AG09309 (cell line): ENCODE measurements at places on chromosomes 5 and 9.

GRCh38 chr9:137479892-137480685 lies 21.0 kb upstream of the NSMF start:
- DNase-seq, result no peak

- DNase-seq, result no peak
Observed at GRCh38 chr5:174235221-174236011, 189.9 kb downstream of the NSG2 start.

- no peak for DNase-seq
Observed at GRCh38 chr9:98168941-98169488, 23.4 kb downstream of the CORO2A start.

GRCh38 chr5:53965459-53965858 lies 344.9 kb downstream of the ARL15 start:
- DNase-seq, result peak; percentile 32

DNA sequence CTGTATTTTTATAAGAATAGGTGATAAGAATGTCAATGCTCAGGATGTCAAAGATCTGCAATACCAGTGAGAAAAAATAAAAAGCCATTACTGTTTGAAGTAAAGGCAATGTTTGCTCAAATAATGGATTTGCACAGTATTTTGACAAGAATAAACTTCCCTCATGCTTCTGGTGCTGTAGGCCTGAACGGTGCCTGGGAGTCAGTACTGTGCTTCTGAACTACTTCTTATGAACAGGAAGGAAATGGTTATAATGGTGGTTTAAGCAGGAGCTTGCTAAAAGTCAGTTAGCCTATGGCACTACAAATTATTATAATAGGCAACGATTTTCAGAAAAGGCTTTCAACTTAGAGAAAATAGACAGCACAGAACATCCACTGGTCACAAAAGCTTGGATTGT lies 548.3 kb upstream of the CDH18 start:
- no peak for DNase-seq

- no peak for DNase-seq
Observed at GRCh38 chr5:15002791-15003190, 131.2 kb upstream of the ANKH start.

GRCh38 chr5:55173687-55174230 lies 782 bp upstream of the CDC20B start:
- DNase-seq, result no peak

- no peak for DNase-seq
Observed at GRCh38 chr5:154367101-154367500, 78.7 kb upstream of the SAP30L start.

GRCh38 chr5:132839426-132840301 lies 9.2 kb upstream of the SHROOM1 start:
- peak; percentile 50 for DNase-seq

GRCh38 chr5:38339446-38339845 lies 81.1 kb downstream of the EGFLAM start:
- DNase-seq, result no peak

- no peak for DNase-seq
Observed at GRCh38 chr9:18688581-18689565, 214.9 kb downstream of the ADAMTSL1 start.

DNA sequence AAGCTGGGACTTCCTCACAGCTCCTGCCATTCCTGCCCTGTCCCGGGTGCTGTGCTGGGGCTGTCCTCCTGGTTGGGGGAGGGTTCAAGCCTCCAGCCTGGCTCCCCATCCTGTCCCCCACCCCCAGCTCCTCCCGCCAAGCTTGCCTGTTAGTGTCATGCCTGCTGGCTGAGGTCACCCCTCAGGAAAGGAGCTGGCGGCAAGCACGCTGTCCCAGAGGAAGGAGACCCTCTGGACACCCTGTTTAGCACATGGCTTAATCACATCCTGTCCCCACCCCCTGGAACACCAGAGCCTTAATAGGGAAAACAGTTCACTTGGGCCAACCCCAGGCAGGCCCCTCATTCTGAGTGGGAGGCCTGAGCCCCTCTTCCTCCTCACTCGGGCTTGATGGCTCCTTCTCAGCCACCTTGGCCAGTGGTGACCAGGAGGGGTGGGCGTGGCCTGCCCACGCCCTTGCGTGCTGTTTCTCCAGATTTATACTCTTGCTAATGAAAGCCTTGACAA lies 9.2 kb upstream of the PHYHD1 start:
- no peak for DNase-seq

- DNase-seq, result no peak
Observed at GRCh38 chr9:81879501-81879916, 48.7 kb upstream of the SPATA31D4 start.

- DNase-seq, result no peak
Observed at GRCh38 chr9:100586093-100586492, 8.2 kb downstream of the CAVIN4 start.

GRCh38 chr5:59521476-59521875 lies 372.1 kb downstream of the PDE4D start:
- DNase-seq, result no peak

DNA sequence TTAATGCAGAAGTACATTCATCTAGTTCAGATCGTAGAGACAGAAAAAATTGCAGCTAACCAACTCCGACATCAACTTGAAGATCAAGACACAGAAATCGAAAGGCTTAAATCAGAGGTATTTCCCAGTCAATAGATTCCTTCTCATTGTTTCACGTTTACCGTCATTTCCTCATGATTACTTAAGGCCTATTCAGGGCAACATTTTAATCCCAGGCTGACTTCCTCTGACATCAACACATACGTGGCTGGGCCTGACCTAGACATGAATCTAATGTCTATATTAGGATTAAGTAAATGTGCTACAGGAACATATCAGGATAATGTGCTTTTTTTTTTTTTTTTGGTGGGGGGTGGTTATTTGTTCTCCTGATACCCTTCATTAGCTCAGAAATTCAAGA lies 107.9 kb downstream of the RASGRF2 start:
- DNase-seq, result no peak

- DNase-seq, result no peak
Observed at GRCh38 chr5:580436-580835, 31.7 kb upstream of the CEP72 start.

GRCh38 chr5:36052538-36052937 lies 14.1 kb downstream of the UGT3A2 start:
- no peak for DNase-seq

GRCh38 chr9:28396058-28396457 lies 822.8 kb upstream of the C9orf72 start:
- DNase-seq, result no peak

DNA sequence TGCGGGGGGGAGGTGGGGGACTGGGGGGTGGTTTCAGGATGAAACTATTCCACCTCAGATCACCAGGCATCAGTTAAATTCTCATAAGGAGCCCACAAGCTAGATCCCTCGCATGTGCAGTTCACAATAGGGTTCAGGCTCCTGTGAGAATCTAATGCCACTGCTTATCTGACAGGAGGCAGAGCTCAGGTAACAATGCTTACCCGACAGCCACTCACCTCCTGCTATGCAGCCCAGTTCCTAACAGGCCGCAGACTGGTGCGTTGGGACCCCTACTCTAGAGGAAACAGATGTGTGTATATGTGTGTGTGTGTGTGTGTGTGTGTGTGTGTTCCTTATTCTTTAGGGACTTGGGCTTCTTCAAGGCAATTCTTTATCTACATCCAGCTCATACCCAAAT lies 352.3 kb upstream of the CCNH start:
- DNase-seq, result no peak

- no peak for DNase-seq
Observed at GRCh38 chr5:118647587-118647986, 340.8 kb downstream of the DTWD2 start.

- no peak for DNase-seq
Observed at GRCh38 chr9:113705306-113705927, 170.7 kb upstream of the ZNF618 start.

DNA sequence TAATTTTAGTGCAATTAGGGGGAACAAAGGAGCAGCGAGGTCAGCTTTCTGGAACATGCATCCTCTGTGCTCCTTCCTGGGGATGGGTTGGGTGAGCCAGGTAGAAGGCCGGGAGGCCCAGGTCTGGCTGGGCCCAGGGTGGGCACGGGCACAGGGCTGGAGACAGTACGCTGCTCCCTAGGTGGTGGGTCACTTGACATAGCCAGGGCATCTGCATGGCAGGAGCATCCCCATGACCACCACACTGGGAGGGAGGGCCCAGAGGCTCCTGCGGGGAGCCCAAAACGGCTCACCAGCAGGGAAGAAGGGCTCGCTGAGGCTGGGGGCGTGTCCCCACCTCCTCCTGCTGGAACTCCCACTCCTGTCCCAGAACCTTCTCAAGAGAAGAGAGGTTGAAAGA lies 216.8 kb downstream of the NXNL2 start:
- no peak for DNase-seq

DNA sequence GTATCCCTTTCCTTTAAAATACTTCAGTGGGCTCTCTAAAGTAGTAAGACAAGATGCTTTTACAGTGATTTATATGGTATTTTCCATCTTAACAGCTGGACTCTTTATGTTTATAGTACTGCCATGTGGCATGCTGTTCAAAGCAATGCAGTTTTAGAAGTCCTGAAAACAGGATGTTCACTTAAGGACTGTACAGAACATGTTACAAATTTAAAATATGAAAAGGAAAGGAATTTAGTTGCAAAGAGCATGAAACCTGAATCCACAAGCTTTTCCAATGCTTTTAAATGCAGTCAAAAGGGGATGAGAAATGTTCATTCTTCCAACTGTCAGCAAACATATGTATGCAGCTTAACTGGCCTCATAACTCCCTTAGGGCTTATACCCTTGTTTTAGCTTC lies 580.2 kb downstream of the EFNA5 start:
- DNase-seq, result no peak

- DNase-seq, result no peak
Observed at GRCh38 chr5:143657647-143658285, 154.2 kb upstream of the HMHB1 start.

DNA sequence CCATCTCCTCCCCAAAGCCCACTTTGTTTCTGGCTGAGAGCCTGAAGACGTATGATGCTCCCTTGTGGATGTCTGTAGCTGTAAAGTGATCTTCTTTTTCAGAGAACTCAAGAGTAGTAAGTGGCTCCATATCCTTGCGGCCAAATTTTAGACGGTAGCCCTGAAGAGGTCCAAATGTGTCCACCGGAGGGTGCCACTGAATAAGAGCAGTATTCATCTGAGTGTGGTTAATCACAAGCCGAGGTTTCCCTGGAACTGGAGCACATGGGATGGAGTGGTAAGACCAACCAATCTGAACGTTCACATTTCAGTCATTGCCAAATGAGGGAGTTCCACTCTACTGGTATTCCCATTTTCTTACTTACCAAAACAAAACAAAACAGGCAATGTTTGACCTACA lies 686.5 kb upstream of the DMAC1 start:
- peak; percentile 3 for DNase-seq

GRCh38 chr5:149379177-149379761 lies at the start of gene IL17B:
IL17B (minus strand) TSS chr5:149379292; CDS start chr5:149379225, 67 bp downstream.
- DNase-seq, result no peak

DNA sequence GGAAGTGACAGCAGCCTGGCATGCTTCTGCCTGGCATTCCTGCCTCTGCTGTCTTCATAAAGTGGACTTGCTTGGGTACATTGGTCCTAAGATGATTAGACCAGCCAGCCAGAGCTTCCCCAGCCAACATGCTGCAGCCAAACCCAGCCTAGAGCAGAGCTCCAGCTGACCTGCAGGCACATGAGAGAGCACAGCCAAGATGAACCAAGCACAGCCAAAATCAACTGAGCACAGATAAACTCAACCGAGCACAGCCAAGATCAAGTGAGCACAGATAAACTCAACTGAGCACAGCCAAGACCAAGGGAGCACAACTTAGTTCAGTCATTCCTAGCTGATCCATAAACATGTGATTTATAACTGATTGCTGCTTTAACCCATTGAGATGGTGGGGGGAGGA lies 266.5 kb downstream of the MSX2 start:
- DNase-seq, result no peak

DNA sequence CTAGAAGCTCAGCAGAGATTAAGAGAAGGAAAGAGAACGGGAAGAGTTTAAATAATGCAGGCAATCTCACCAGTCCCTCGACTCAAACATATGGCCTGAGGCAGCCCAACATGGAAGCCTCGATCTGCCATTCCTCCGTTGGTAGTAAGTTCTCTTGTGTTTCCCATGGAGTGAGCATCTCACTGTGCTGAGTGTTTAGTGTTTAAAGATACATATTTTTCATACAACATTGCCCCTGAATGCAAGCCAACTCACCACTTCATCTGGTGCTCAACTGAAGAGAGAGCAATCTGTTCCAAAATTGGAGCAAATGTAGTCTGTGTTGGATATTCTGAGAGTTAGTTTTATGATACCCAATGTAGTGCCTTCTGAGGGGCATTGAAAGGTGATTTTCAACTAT lies 171.5 kb upstream of the ATP10B start:
- DNase-seq, result no peak

DNA sequence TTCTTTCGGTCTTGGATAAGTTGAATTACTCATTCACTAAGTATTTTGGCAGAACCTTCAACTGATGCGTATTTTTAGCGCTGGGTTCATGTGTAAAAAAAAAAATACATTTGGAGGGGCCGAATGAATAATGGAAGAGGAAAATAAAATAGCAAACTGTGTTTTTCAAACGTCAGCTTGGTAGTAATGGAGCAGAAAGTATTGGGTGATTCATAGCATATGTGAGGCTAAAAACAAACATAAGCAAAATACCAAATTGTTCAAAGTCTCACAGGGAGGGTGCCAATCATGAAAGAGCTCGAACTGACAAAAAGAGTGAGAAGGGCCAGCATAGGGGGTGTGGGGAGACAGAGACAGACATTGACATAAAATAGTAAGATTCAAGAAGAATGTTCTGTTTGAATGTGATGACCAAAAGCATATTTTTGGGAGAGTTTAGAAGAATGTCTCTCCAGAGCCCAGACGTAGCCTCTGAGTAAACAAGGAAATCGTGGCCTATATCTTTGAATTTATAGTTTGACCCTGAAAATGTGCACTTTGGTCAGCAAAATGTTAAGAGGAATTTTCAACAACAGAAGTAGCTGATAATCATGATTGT lies 174.9 kb upstream of the HMHB1 start:
- DNase-seq, result no peak

DNA sequence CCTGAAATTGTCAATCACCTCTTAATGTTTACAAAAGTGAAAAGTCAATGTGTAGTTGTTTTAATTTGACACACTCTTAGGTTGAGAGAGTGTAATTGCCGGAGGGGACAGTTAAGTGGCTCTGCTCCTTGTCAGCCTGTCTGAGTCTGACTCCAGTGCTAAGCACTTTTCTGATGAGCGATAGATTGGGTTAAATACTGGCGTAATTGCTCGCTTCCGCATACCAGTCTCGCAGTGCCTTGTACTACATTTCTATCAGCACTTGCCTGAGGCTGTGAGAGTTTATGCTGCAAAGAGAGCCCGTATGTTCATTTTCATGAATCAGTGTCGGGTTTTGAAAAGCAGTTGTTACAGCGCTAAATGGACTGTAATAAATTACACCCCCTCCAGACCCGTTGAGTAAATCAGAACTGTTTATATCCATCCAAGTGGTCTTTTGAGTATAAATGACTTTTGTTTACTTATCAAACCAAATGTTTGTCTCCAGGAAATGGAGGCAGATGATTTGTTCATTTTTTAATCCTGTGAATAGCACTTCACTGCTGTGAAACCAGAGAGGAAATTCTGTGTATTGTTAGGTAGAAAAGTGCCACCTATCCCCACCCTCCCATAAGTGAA lies 41.0 kb upstream of the DMRT3 start:
- DNase-seq, result peak; percentile 2
